AG10803 (cell line): ENCODE measurements at places on chromosomes 6 and 20.

GRCh38 chr6:153405931-153406330, 274.8 kb upstream of the RGS17 start:
- no peak for DNase-seq

DNA sequence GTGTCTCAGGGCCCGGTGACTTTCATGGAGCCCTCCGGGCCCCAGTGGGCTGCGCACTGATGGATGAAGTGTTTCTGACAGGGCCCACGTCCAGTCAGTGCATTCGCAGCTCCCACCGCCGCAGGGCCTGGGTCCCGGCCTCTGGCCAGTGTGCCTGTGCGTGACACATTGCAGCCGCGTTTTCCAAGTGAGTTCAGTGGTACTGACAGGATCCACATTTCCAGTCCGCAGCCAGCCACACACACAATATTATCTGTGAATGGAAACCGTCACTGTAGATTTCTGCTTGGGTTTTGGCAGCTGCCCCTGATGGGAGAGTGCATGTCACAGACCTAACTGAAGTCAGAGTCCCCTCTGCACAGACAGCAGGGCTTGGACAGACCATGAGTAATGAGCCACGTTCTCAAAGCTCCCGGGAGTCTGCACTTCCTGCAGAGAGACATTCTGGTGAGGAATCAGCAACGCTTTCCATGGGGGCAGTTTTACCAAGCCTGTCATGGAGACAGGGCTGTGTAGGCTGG, 171.4 kb downstream of the MYLK4 start:
- DNase-seq: no peak

- no peak for DNase-seq
Measured at GRCh38 chr6:42996513-42996912, 12.1 kb downstream of the PPP2R5D start.

DNA sequence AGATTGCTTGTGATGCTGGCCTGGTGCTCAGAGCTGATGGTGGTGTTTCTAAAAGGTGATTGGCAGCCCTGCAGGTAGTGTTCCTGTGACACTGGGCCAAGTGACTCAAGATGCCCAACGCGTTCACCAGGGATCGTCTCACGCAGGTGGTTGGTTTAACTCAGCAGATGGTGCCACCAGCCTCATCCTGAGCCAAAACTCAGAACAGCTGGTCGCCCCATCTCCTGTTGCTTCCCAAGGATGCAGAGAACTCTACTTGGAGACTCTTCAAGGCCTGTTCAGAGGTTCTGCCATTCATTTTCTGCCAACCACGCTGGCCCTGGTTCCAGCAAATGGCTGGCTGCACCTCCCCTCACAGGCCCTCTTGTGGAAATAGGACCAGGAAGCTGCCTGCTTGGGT, 394.4 kb downstream of the CDH26 start:
- DNase-seq: no peak

- no peak for DNase-seq
Measured at GRCh38 chr20:63417738-63418120, 54.7 kb downstream of the KCNQ2 start.

GRCh38 chr20:56431471-56431870, 19.4 kb downstream of the CASS4 start:
- DNase-seq: no peak

GRCh38 chr20:34676642-34677373, at the start of gene PIGU:
Gene PIGU, minus strand, starts transcription at chr20:34677092. Its CDS starts 7 bp downstream, at chr20:34677085.
- peak; percentile 90 for DNase-seq

DNA sequence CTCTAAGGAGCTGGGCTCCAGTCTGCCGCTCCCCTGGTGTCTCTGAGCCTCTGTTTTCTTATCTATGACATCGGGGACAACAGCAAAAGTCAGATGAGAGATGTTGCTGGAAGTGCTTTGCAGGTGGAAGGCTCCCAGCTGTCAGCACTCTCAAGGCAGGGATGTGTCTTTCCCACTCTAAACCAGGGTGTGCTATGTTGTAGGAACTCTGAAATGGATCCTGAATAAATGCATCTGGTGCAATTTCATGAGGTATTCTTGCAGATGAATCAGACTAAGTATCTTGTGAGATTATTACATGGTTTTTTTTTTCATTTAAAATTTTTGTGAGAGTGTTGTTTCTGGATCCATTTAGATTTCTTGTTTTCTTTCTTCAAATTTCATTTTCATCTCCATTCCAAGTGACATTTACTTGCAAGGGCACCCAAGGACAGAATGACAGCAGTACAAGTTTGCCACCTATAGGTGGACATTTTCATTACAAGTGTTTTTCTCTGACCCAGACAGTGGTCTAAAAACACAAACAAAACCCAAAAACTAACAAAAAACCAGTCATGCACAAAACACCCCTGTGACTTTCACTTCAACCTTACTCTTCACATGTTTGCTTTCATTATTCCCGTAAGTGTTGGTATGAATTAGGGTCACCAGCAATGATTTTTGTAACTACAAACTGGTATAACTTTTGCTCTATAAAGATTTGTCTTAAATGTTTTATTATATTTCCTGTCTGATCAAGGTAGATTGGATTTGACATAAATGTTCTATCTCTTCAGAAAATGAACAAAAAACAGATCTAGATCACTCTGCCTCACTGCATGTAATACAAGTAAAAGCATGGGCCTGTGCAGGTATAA, 14.7 kb upstream of the SIM1 start:
- DNase-seq: peak; percentile 59

DNA sequence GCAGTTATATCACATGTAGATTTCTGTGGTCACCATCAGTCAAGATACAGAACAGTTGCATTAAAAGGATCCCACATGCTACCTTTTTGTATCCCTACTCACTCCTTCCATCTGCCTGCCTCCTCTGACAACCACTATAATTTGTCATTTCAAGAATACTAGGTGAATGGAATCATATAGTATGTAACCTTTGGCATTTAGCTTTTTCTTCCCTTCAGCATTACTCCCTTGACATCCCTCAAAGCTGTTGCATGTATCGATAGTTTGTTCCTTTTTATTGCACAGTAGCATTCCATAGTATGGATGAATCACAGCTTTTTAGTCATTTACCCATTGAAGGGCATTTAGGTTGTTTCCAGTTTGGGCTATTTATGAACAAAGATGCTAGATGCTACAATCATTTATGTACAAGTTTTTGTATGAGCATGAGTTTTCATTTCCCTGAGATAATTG, 26.1 kb downstream of the NCOA7 start:
- DNase-seq: no peak
